ENCODE measurements at places on chromosomes 11 and 22.
A peak's percentile ranks its signal among the peaks of the same experiment; 100 is the strongest.

- no peaks in the 10 kb centered on the region for H3K27me3 ChIP-seq
- H3K36me3 ChIP-seq = no peaks in the 10 kb centered on the region
- H3K4me1 ChIP-seq = no peaks in the 10 kb centered on the region
- no peak for DNase-seq
Measured at GRCh38 chr11:77748266-77748665, 72.3 kb downstream of the RSF1 start.

- H3K27me3 ChIP-seq = no peaks in the 10 kb centered on the region
- H3K4me1 ChIP-seq = no peaks in the 10 kb centered on the region
- H3K36me3 ChIP-seq = no peaks in the 10 kb centered on the region
- no peak overlapping the region for H3K4me3 ChIP-seq
Measured at GRCh38 chr22:47215851-47216250, 453.4 kb downstream of the TBC1D22A start.

DNA sequence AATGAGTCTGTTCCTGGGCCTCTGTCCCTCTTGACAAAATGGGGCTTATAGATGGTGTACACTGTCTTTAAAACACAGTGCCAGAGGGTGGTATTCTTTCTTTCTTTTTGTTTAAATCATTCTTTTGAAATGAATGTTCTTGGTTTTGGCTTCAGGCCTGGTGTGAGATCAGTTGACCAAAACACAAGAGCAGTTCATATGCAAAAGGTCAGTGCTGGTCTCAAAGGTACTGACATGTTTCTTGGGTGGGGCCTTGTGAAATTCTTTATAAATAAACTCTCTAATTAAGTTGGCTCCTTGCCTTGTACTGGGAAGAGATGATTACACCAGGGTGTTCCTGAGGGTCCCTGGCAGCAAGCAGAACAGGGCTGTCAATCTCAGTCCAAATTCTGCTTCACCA lies 110.0 kb downstream of the FBXO7 start:
- H3K36me3 ChIP-seq = no peaks in the 10 kb centered on the region
- H3K4me1 ChIP-seq = peaks cover 18% of the 10 kb centered on the region
- peak overlapping the region; percentile 78 for H3K27ac ChIP-seq
- no peak for DNase-seq
- H3K4me3 ChIP-seq = no peak overlapping the region
- no peaks in the 10 kb centered on the region for H3K27me3 ChIP-seq

DNA sequence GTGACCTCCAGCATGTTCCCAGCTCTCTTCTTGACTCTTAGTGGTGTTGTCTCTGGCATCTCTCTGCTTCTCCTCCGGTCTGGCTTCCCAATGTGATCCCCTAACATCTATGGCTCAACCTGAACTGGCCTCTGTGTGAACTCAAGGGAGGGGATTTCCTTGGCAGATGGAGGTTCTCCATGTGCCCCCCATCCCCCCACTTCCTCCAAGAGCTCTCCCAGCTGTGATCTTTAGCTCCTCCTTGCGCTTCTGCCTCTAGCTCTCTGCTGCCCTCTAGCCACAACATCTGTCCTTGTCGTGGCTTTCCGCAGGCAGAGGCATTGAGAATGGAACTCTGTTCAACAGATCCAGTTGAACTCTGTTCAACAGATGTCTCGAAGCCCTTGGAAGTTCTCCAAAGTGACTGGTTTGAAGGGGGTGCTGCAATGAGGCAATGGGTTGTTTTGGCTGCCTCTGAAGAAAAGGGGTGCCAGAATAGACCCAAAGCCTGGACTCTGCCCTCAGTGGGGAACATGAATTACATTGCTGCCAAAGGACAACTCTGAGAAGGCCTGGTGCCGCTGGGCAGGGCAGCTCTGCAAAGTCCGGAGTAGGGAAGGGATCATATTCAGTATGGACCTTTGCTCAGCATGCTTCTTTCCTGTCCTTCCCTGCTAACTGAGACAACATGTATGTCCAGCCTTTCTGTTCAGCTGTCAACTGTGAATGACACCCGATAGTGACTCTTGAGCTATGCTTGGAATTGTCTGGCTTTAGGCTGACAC lies 61.9 kb downstream of the ADM start:
- no peaks in the 10 kb centered on the region for H3K36me3 ChIP-seq
- H3K4me3 ChIP-seq = no peak overlapping the region
- H3K27ac ChIP-seq = no peak overlapping the region
- H3K27me3 ChIP-seq = no peaks in the 10 kb centered on the region

DNA sequence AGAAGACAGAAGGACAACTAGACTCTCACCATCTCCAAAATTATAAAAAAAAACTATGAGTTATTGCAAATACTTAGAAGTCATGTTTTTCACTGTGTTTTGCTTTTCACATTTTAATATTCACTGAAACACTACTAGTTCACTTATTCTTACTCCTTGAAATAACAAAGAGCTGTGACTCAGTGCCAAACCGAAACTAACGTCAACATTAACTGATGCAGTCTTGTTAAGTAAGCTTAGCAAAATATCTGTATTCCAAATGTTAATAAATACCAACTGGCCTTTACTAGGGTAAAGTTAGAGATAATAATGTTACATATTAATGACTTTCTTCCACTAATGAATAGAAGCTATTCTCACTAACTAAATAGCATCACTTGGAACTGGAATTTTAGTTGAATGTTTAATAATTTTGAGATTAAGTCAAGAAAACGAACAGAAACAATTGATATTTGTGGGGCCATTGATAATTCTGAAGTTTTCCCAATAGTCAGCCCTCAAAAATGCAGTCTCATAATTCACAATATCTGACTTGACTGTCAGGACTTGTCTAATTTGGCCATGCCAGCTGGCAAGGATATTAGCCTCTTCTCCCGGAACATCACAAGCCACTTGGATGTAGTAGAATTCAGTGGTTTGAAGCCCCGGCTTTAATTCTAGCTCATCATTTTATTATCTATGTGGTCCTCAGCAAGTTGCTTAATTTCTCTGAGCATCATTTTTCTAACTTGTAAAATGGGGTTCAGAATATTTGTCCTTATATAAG lies 230.1 kb upstream of the DDI1 start:
- DNase-seq = no peak
- no peaks in the 10 kb centered on the region for H3K36me3 ChIP-seq
- H3K27ac ChIP-seq = no peak overlapping the region
- H3K4me1 ChIP-seq = no peaks in the 10 kb centered on the region
- no peaks in the 10 kb centered on the region for H3K27me3 ChIP-seq
- no peak overlapping the region for H3K4me3 ChIP-seq

- no peak overlapping the region for H3K27ac ChIP-seq
- DNase-seq = no peak
- no peak overlapping the region for H3K4me3 ChIP-seq
- peaks cover 34% of the 10 kb centered on the region for H3K36me3 ChIP-seq
- peaks cover 41% of the 10 kb centered on the region for H3K4me1 ChIP-seq
Measured at GRCh38 chr22:39524753-39525657, 4.6 kb downstream of the ATF4 start.

- H3K36me3 ChIP-seq = no peaks in the 10 kb centered on the region
- H3K27me3 ChIP-seq = no peaks in the 10 kb centered on the region
- no peak for DNase-seq
- no peak overlapping the region for H3K27ac ChIP-seq
- H3K4me3 ChIP-seq = no peak overlapping the region
- H3K4me1 ChIP-seq = no peaks in the 10 kb centered on the region
Measured at GRCh38 chr11:123185326-123185725, 9.7 kb downstream of the CLMP start.

DNA sequence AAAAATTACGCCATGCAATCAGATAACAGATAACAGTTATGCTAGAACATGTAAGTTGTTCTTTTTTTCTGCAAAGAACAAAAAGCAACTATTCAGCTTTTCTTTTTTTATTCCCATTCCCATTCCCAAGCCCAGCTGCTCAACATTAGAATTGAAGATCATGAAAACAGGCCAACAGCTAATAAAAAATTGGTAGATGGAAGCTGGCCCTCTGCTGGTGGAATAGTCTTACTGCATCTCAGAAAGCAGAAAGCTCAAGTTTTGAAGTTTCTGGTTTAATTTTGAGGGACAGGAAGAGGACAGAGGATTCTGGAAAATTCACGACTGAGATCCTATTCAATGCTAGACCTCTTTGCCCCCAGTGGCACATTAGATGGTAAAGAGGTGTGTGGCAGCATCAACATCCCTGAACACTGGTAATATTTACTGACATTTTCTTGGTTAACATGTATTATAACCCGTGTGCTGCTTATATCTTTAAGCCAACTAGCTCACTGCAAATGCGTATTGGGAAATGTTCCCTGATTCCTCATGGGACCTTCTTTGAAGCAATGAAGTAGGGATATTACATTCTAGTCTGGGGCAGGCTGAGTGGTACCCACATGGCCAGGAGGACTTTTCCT lies 591.2 kb downstream of the OPCML start:
- no peaks in the 10 kb centered on the region for H3K4me1 ChIP-seq
- H3K4me3 ChIP-seq = no peak overlapping the region
- no peak for DNase-seq
- no peak overlapping the region for H3K27ac ChIP-seq
- no peaks in the 10 kb centered on the region for H3K27me3 ChIP-seq

GRCh38 chr11:60084631-60085273 lies 3.7 kb upstream of the MS4A2 start:
- DNase-seq = no peak
- no peaks in the 10 kb centered on the region for H3K4me1 ChIP-seq
- no peak overlapping the region for H3K4me3 ChIP-seq
- H3K36me3 ChIP-seq = no peaks in the 10 kb centered on the region
- H3K27ac ChIP-seq = no peak overlapping the region
- no peaks in the 10 kb centered on the region for H3K27me3 ChIP-seq

DNA sequence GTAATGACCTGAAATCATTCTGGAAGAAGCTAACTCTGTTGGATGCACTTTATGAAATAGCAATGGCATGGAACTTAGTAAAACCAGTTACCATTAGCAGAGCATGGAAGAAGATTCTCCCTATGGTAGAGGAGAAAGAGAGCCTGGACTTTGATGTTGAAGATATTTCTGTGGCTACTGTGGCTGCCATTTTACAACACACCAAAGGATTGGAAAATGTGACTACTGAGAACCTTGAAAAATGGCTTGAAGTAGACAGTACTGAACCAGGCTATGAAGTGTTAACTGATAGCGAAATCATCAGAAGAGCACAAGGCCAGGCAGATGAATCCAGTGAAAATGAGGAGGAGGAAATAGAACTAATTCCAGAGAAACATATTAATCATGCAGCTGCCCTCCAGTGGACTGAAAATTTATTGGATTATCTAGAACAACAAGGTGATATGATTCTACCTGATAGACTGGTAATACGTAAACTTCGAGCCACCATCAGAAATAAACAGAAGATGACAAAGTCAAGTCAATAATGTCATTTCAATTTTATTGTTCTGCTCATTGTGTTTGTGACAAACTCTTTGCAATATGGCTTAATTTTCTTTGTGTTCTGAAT lies 2.0 kb downstream of the JRKL start:
- DNase-seq = no peak
- no peak overlapping the region for H3K27ac ChIP-seq
- H3K36me3 ChIP-seq = no peaks in the 10 kb centered on the region
- no peaks in the 10 kb centered on the region for H3K4me1 ChIP-seq
- no peaks in the 10 kb centered on the region for H3K27me3 ChIP-seq
- H3K4me3 ChIP-seq = no peak overlapping the region

GRCh38 chr11:4916581-4916980 lies 2.6 kb downstream of the OR51G2 start:
- no peaks in the 10 kb centered on the region for H3K4me1 ChIP-seq
- no peak overlapping the region for H3K4me3 ChIP-seq
- no peak overlapping the region for H3K27ac ChIP-seq

GRCh38 chr11:109851780-109852390 lies 241.3 kb upstream of the ZC3H12C start:
- no peak for DNase-seq
- no peaks in the 10 kb centered on the region for H3K27me3 ChIP-seq
- no peak overlapping the region for H3K4me3 ChIP-seq
- H3K27ac ChIP-seq = no peak overlapping the region

DNA sequence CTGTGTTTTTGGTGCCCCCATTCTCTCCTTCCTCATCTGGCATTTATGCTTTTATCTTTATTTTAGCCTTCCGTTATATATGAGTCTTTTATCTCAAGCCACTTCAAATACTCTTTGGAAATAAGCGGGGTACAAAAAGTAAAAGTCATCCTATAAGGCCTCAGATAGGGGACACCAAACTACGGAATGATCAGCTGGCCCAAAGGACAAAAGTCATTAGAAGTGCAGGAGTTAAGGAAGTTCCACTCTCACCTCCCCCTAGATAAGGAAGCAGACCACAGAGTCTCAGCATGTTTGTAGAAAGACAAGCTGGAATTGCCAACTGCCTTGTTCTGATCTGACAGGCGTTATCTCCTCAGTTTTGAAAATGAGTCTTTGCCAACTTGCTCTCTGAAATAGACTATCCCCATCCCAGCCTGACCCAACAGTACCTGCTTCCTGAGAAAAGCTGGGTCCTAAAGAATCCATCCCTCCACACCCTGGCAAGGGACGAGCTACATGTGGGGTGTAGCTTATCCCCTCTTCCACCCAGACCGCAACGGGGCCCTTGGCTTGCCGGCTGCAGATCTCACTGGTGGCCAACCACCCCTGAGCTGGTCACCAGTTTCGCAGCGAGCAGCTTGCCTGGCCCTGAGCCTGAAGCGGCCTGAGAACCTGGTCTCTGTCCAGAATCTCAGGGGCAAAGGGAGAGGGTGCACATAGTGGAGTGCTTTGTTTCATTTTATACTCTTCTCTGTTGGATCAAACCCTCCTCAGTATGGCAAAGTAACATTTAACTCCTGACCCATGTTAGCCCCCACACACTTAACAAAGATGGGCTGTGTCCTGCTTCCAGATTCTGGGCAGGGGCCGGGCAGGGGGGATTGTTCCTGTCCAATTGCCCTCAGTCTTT lies 13.8 kb downstream of the FADS2 start:
- H3K4me3 ChIP-seq = no peak overlapping the region
- peaks cover 13% of the 10 kb centered on the region for H3K4me1 ChIP-seq
- H3K27ac ChIP-seq = no peak overlapping the region
- H3K36me3 ChIP-seq = no peaks in the 10 kb centered on the region
- H3K27me3 ChIP-seq = no peaks in the 10 kb centered on the region

DNA sequence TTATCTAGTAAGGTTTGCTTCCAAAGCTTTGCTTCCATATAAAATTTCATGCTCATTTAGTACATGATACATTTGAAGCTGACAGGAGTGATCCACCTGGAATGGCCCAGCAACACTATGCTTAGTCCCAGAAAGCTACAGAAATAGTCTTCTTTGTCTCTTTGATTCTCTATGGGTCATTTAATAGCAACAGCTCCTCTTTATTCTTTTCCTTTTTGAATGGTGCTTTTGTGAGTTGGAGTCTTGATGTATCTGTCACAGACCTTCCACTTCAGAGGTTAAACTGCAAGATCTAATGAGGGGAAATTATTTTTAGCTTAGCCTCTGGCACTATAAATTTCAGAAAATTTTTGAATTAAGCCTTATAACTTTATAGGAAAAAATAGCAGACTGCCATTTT lies 509.5 kb downstream of the KCNA4 start:
- no peak overlapping the region for H3K4me3 ChIP-seq
- H3K27me3 ChIP-seq = no peaks in the 10 kb centered on the region
- no peak overlapping the region for H3K27ac ChIP-seq
- H3K4me1 ChIP-seq = no peaks in the 10 kb centered on the region
- H3K36me3 ChIP-seq = no peaks in the 10 kb centered on the region
- no peak for DNase-seq

Measured in right lobe of liver (tissue), 6 donors.